GDM1 (cell line): ENCODE measurements at places on chromosomes 1 and 21.

DNA sequence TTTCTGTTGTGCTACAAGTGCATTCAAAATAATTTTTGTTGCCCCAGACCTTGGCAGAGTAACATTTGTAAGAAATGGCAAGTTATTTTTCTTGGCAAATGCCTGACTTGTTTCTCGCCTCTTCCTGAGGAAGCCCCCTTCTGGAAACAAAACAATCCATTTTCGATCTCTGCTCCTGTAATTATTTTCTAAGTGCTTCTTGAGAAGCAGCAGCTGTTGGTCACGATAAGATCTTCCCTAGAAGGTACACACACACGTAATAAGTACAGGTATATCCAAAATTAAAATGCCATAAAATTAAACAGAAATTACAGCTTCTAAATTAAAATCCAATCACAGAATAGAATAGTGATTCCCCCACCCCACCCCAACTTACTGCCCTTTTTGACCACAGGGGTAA lies 47.3 kb downstream of the LPGAT1 start:
- no peak for DNase-seq

DNA sequence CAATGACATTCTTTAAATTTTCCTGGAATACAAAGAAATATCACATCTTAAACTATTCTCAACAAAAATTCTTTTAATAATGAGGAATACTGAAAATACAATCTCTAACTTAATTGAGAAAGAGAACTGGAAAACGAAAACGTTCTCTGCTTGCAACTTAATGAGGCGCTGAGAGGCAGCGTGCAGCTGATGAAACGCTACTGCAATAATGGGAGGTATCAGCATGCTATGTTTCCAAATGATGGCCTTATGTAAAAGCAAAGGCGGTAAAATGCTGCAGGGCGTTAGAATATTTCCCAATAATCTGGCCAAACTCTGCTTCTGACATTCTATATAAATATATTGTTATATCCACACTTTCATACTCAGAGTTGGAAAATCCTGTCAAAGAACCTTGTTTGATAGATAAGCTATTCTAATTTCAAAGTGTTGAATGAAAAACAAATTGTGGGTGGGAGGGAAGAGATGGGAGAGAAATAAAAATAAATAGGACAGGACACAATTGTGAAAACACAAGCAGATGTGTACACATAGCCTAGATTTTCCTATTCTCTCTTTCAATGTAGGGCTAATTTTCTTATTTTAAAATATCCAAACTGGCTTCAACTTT lies 70.9 kb downstream of the APP start:
- no peak for DNase-seq

DNA sequence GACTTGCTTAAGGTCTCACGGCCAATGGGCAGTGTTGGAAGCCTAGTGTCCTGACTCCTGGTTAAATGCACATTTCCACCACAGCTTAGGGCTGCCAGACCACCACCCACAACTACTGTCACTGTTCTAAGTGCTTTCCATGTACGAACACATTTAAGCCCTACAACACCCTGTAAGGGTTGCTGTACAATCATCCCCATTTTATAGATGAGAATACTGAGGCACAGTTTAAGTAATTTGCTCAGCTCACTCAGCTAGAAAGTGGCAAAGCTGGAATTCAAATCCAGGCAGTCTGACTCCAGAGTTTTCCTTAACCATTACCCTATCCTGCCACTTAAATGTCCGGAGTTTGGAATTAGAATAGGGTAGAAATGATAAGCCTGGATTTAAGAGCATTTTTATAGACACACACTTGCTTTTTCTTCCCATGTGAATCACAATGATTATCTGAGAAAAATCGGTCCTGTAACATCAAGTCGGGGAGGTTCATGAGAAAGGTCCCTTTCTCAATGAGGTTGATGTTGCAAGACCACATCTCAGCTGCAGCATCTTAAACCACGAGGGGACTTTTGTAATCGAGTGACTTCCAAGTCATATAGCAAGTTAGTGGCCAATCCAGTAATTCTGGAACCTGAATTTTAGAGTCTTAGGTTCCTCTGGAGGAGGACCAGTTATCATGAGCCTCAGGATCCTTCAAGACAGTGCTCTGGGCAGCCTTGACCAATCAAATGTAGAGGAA lies 8.6 kb downstream of the E2F2 start:
- no peak for DNase-seq

GRCh38 chr21:35145626-35146233 lies 96.6 kb upstream of the RUNX1 start:
- no peak for DNase-seq

DNA sequence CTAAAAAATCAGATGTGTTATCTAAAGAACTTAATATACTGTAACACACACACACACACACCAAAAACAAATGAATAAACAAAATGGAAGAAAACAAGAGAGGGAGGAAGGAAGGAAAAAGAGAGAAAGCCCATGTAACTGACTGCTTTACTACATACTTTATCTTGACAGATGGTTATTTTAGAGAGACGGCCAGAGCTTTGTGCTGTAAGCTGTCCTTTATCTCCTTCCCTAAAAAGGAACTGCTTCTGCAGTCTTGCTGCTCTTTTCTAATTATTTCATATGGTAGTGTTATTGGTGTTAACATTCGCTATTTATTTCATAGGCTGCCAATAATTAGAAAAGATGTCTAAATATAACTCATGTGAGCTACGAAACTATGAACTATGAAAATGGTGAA lies 1384.6 kb downstream of the MRPL39 start:
- no peak for DNase-seq
